ENCODE measurements at places on chromosomes 1 and 21.

DNA sequence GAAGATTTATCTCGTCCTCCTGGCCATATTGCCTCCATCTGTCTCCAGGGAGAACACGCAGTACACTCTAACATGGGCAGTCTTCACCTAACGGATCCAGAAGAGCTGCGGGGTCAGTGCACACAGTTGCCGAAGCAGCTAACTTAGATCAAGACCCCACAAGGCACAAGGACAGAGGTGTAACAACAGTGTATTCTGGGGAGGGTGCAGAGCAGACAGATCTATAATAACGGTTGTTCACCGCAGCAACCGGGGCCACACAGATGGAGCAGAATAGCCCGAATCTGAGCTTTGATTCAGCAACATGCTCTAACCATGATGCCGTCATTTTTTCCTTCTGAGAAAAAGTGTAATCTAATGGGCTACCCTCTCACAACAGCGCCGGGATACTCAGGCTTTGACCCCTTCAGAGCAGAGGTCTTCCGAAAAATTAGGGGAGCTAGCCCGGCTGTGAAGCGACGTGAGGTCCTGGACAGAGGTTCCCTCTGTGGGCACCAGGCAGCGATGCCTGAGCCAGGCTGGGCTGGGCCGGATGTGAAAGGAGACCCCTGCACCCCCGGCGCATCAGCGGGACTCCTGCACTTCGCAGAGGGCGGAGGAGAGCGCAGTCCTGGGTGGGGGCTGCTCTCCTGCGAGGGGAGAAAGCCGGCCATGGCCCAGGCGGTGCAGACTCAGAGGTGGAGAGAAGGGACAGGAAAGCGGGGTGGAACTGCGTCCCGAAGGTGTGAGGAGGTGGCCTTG, 57.5 kb downstream of the BCL9 start:
- DNase-seq = peak; percentile 31

DNA sequence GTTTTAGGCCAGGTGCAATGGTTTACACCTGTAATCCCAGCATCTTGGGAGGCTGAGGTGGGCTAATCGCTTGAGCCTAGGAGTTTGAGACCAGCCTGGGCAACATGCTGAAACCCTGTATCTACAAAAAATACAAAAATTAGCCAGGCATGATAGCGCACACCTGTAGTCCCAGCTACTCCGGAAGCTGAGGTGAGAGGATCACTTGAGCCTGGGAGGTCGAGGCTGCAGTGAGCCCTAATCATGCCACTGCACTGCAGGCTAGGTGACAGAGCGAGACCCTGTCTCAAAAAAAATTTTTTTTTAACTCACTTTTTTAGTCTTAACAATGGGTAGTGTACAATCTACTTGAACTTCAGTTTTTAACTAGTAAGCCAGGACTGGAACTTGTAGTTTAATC, 137.5 kb downstream of the HS2ST1 start:
- DNase-seq = no peak

DNA sequence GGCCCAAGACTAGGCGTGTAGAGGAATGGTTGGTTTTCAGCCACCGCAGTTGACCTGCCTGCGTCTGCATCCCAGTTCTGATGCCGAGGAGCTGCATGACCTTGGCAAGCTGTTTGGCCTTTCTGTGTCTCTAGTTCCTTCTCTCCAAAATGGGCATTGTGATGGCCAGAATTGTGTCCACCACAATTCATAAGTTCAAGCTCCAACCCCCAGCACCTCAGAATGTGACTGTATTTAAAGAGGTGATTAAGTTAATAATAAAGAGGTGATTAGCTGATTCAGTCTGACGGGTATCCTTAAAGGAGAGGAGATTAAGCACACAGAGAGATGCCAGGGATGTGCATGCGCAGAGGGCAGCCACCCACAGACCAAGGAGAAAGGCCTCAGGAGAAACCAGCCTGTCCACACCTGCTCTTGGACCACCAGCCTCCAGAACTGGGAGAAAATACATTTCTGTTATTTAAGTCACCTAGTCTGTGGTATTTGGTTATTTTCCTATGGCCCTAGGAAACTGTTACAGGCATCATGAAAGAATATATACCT, 28.5 kb downstream of the MAB21L3 start:
- DNase-seq = no peak

- peak; percentile 34 for DNase-seq
These were observed 3.7 kb downstream of the AURKAIP1 start for GRCh38 chr1:1371364-1371745.

DNA sequence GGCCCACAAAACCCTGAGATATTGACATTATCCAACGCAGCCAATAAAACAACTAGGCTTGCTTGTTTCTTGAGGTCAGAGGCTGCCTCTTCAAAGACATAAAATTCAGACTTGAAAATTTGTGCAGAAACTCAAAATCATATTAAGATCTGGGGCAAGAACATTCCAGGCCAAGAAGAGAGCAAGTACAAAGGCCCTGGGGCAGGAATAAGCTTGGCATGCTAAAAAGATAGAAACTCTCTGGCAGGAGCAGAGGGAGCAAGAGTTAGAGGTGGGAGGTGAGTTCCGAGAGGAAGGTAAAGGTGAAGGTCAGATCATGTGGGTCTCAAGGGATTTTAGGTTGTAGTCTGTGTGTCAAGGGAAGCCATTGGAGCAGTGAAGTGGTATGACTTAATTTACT, 8.8 kb upstream of the IGSF3 start:
- no peak for DNase-seq

GRCh38 chr1:152109231-152109997, 5.8 kb downstream of the TCHH start:
- no peak for DNase-seq

DNA sequence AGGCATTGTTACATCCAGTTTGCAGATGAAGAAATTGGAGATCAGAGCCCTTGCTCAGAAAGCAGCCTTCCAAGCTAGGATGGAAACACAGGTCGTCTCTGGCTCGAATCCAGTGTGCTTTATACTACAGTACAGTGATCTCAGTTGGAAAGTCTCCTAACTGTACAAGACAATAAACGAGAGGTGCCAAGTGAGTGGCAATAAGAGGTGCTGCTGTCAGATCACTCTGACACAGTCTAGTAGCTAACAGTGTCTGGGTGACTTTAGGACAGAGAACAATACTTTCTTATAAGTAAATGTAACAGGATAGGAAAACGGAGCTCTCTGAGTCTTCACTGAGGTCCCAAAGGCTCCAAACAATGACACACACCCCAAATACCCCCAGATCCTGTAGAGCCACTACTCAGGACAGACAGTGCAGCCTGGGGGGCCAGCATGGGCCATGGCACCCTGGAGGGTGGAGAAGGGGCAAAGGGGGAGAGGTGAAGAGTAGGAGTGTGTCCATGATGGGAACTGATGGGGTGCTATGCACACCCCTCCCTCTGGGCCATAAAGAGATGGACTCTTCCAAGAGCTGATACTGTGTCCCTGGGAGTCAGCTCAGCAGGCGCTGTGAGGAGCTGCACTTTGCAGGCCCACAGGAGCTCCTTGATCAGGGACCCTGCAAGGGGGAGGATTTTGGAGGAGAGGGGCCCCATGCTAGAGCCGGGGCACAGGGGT, 3.3 kb downstream of the SH3BGR start:
- no peak for DNase-seq

- DNase-seq = no peak
These were observed 22.4 kb upstream of the SYNC start for GRCh38 chr1:32724678-32725614.

DNA sequence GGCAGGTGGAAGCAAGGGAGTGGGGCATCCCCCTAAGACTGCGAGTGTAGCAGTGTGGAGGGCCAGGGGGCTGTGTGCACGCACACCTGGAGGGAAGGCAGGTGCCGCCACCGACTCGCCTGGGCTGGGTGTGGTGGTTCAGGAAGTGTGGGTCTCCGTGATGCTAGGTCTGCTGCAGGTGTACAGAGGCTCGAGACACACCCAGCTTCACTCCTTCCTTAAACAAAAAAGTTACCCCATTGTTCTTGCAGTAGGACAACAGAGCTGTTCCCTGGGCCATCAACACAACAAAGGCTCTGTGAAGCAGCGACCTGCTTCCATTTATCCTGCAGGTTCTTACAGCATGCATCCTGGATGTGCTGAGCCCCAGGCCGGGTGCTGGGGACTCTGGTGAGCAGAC, 100.4 kb upstream of the TMEM51 start:
- DNase-seq = no peak

GRCh38 chr21:28904961-28905435, 87.7 kb downstream of the LTN1 start:
- no peak for DNase-seq

- no peak for DNase-seq
These were observed 142.3 kb upstream of the LMO4 start for GRCh38 chr1:87186346-87186745.

- no peak for DNase-seq
These were observed 993 bp upstream of the PROK1 start for GRCh38 chr1:110449661-110450651.

DNA sequence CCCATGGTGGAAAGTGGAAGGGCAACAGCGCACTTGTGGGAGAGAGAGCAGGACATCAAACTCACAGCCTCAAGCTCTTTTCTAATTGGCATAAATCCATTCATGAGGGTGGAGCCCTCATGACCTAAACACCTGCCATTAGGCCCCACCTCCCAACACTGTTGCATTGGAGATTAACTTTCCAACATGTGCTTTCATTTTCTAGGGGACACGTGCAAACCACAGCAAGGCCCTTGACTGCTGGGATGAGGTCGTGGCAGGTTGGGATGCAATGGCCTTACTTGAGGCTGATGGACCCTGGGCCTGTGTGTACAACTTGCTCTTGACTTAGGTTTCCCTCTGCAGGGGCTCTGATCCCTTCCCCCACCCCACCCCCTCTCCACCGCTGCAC, 35.9 kb upstream of the NEK2 start:
- DNase-seq = no peak

DNA sequence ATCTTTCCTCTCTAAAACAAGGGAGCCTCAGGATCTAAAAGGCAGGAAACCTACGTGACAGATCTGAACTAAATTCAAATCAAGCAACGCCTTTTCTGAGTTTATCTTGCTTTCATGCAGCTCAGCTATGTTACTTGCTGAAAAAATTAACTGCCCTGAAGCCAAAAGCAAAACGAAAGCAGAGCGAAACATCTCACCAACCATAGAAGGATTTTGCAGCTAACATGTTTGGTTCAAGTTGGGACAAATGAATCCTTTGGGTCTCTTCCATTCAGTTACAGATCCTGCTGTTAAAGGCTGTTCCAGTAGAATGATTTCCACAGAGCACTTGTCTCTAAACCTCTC, 482 bp downstream of the SLC2A5 start:
- no peak for DNase-seq

GRCh38 chr1:111569913-111570312, 49.7 kb upstream of the RAP1A start:
- DNase-seq = no peak

DNA sequence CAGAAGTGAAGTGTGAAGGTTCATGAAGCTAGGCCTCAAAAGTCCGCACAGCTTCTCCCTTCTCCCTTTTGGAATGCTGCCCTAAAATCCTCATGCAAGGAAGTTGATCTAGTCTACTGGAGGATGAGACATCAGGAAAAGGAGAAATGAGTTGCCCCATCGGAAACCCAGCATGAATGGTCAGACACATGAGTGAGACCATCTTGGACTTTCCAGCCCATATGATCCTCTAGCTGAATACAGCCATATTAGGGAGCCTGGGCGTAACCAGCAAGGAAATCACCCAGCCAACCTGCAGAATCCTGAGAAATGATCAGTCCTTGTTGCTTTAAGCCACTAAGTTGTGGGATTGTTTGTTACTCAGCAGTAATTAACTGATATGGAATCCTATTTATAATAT, 12.5 kb downstream of the DBT start:
- DNase-seq = no peak

DNA sequence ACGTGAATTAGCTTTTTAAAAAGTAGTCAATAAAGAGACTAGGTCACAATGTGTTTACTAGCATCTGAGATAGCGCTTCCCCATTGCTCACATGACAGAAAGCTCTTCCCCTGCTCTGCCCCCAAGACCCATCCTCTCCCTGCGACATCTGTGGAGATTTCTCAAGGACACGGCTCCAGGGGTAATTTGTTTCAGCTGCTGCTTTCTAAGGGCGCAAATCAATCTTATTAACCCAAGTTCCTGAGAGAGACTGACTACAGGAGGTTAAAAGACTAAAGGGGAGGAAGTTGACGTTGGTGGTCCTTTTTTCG, at the start of gene MYOCOS:
Gene MYOCOS (plus strand): TSS at position 92 of the 311 bp plus-strand sequence. CDS start 1,641 bp downstream, outside the sequence.
- no peak for DNase-seq

GRCh38 chr1:113142791-113143190, 69.8 kb downstream of the LRIG2 start:
- DNase-seq = no peak

DNA sequence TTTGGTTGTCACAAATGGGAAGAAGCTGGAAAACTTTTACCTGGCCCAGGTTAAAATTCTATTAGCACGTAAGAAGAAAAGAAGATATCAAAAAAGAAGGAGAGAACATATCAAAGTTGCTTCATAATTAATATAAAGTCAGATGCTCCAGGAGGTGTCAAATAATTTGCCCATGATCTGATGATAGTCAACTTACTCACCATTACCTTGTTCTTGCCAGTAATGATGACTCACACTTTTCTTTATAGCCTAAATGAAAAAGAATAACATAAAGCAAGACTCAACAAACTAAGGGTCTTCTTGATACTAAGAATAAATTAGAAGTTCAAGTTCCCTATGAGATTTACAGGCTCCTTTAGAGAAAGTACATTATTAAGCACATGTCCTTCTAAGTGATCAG, 580.4 kb downstream of the TTLL7 start:
- no peak for DNase-seq

DNA sequence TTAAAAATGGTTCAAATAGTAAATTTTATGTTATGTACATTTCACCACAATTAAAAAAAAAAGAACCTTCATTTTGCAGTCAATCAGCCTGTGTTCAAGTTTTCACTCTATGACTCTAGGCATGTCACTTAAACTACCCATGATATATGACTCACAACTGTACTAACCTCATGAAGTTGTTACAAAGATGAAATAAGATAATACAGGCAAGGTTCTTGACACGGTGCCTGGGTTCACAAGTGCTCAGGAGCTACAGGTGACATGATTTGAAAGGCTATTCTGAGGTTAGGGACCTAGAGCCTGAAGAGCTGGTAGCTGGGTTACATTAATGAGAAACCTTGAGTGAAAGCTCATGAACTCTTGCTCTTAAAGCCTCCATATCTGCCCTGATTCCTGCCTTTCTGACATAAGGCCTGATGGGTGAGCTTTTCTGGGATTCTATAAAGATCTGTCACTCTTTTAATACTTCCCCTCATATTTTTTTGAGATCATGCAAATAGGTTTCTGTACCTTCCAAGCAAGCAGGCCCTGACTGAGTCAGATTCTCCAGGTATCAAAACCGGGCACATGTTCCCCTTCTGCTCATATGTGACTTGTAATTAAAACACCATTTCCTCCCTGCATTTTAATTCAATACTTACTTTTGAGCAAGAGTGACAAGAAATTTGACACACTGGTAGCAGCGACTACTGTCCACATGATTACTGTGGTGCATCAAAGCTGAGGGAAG, 34.0 kb downstream of the PCSK9 start:
- no peak for DNase-seq

- no peak for DNase-seq
These were observed 27.0 kb upstream of the TRAPPC10 start for GRCh38 chr21:43984905-43985689.

GRCh38 chr1:112395821-112396652, at the start of gene CTTNBP2NL:
Gene CTTNBP2NL (plus strand): TSS chr1:112396214. CDS start chr1:112416166, 19,952 bp downstream.
- peak; percentile 77 for DNase-seq

- peak; percentile 59 for DNase-seq
These were observed 4.5 kb downstream of the HSPB7 start for GRCh38 chr1:16013220-16013907.

- DNase-seq = no peak
These were observed 15.7 kb downstream of the SPOCD1 start for GRCh38 chr1:31799895-31800673.

All from stimulated activated CD4-positive, alpha-beta T cell treated with anti-CD3 and anti-CD28 coated beads, Interleukin-4, amount 100 ng/mL, for 4 hours (primary cell).